Stimulated activated CD8-positive, alpha-beta memory T cell treated with anti-CD3 and anti-CD28 coated beads, Interleukin-7, amount 100 ng/mL, for 1 hour (primary cell): ENCODE measurements at places on chromosomes 4 and X.

- DNase-seq: no peak
These were observed 23.7 kb downstream of the ABCG2 start for GRCh38 chr4:88134536-88135355.

- no peak for DNase-seq
These were observed 29.3 kb downstream of the DYNLT3 start for GRCh38 chrX:37818031-37818430.

- no peak for DNase-seq
These were observed 220.1 kb downstream of the DLG3 start for GRCh38 chrX:70664726-70665125.

DNA sequence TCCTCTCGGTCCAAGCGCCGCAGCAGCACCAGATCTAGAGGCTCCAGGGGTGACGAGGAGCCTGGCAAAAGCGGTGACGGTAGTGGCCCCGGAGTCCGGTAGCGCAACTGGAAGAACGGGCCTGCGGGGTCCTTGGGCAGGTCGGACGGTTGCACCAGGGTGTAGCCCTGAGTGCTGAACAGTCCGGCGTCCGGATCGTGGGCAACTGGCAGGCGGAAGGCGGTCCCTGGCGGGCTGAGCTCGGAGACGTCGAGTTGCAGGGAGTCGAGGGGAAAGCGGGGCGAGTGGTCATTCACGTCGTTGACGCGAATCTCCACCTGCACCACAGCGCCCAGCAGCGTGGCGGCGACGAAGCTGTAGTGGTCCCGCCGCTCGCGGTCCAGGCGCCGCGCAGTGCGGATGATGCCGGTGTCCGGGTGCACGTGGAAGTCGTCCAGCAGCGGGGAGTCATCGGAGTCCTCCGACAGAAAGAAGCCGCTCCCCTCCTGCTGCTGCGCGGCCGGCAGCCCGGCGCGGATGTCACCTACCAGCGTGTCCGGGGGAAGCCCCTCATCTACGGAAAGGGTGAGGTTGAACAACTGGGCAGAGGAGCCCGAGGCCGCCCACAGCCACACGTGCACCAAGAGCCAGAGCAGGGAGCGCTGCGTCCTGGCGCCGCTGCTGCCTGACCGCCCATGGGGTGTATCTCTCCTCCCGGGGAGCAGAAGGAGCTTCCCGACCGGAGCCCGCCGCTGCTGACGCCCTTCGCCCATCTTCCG is 837 bp downstream of the DCHS2 start:
- no peak for DNase-seq

DNA sequence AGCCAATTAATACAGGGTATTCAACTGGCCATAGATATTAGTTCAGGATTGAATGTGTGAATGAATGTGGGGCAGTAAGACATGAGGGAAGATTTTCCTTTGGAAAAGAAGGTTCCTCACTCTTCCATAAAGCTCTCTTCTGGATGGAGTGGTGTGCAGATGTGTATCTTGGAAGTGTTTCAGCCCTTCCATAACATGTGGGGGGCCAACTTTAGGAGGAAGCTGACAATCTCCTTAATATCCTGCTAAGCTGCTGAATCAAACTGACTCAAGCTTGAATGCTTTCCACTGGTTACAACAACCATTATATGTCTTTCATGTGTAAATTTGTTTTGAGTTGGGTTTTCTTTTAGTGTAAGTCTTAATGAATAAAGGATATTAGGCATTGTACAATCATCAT is 40.3 kb downstream of the FANCB start:
- DNase-seq: no peak

DNA sequence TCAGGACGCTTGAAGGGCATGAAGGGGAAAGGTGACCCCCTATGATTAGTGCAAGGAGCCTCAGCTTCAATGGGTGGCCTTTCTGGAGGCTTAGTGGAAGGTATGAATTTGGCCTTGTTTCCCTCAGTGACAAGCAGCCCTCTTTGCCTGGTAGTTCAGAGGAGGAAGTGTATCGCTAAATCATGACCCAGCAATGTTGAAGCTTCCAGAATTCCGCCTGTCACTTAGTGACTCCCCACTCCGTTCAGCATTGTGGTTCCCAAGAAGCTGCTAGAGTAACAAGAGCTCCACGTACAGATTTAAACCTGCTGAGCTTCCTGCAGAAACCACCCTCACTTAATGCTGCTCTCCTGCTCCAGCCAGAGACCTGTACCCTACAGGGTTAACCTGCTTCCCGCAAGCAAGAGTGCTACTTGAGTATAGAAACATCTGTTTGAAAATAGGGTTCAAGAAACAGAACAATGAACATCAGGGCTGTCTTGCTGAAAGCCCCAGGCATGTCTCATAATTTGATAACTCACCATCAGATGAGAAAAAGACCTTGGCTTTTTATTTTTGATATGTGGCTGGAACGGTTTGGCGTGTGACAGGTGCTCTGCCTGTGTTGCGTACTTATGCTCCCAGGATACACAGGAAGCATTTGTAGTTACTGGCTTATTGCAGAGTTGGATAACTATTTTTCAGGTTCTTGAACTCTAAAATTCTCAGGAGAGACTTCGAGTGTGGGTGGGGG is 105.2 kb downstream of the UCHL1 start:
- DNase-seq: no peak

DNA sequence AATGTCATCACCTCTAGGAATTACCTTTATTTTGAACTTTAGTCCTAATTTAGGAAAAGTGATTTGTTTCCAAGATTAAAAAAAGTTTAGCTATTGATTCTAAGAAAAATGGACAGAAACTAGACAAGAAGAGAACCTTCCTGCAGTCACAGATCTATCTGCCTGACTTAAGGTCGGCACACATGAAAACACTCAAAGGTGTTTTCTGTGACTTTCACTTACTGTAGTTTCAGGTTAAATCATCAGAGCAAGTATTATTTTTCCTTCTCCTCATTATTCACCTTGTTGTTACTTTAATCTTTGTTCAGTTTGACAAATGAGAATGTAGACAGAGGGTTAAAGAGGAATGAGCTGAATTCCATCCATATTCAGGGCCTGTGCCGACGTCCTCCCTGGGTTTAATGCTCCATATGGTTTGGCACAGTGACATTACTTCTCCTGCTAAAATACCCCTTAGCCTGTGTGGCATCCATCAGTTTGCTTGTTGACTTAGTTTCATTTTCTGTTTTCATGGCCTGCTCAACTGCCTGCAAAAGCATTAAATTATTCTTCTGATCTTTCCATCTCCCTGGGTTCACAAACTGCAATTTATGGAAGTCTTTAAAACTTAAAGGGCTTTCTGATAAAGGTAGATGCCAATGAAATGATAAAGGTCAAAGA is 352.7 kb downstream of the NKX6-1 start:
- DNase-seq: no peak

DNA sequence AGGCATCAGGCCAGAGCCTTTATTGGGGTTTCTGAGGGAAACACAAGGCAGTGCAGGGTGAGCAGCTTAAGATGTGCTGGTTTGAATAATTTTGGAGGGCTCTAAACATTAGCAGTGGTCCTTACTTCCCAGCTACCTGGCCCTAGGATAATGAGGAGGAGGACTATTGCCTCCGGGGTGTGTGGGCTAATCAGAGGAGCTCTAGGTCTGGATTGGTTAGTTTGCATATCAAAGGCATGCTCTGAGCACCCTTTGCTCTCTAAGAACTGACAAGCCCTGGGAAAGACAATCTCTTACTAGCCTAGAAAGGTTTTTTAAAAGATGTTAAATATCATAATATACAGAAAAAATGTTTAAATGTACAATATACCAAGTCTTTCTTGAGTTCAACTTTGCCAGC is 58.4 kb downstream of the RXFP1 start:
- no peak for DNase-seq

GRCh38 chr4:174383783-174384182 is 100.1 kb downstream of the CEP44 start:
- DNase-seq: no peak

- DNase-seq: peak; percentile 13
These were observed 423 bp downstream of the RPL39 start for GRCh38 chrX:119790977-119791436.

DNA sequence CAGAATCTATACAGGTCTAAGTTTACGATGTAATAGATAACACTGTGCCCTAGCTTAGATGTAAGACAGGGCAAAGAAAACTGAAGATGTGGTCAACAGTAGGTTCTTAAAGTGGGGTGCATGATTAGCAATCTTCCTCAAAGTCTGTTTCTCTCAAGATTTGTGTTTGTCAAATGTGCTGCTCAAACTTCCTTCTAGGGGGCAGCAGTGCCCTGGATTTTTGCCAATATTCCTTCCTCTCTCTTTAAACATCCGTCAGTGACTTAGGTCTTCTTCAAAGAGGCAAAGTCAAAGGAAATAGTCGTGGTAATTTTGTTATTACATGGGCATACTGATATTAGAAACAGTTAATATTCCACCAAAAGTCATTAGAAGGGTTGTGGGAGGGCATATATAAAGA is 4.2 kb upstream of the PDHA2 start:
- DNase-seq: no peak

GRCh38 chrX:22338740-22339139 is 66.0 kb downstream of the CBLL2 start:
- no peak for DNase-seq

DNA sequence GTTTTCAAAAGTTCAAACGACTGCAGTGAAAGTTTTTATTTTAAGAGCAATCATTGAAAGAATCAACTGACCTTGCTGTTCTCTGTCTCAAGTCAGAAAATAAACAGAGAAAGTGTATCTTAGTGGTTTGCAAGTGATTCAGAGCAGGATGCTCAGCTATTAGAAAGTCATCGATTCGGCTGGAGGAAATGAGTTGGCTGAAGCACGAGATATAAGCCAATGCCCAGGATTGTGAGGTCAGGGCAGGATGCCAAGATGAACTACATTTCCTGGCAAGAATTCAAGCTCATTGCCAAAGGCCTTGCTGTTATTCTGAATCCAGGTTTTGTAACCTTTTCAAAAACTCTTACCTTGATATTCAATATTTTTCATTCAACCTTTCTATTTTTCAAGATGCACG is 541.4 kb upstream of the BOD1L1 start:
- DNase-seq: no peak

DNA sequence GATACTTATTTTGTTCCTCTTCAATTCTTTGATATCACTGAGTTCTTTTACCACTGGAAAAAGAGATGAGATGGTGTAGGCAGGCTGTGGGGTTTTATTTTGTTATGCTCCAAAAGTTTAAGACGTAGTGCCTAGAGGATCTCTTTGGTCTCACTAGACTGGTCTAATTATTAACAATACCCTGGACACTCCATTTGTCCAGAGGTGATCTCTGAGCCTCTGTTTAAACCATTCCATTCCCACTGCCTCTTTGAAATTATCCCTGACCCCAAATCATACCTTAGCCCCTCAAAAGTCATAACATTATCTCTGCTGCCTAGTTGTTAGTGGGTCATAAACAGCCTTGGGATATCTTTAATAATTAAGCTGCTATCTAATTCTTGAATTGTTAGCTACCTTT is 24.2 kb downstream of the SMPX start:
- no peak for DNase-seq

DNA sequence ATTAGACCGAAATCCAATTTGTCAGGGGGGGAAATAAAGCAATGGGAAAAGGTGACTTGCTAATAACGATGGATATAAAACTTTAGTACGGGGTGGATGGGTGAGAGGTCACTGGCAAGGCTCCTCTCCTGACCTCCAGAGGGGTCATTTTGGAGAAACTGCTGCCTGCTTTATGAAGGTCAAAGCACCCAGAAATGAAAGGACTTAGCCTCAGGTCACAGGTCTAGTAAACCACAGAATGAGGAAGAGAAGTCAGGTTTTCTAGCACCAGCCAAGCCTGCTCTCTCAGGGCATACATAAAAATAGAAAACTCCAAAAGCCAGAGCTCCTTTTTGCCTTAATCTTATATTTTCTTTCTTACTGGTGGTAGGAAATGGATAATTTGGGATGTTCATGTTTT is 134.2 kb downstream of the SHROOM3 start:
- no peak for DNase-seq

GRCh38 chr4:32290102-32290501 is 1569.9 kb downstream of the PCDH7 start:
- DNase-seq: no peak

- no peak for DNase-seq
These were observed 181.1 kb downstream of the EVC2 start for GRCh38 chr4:5527211-5527610.

DNA sequence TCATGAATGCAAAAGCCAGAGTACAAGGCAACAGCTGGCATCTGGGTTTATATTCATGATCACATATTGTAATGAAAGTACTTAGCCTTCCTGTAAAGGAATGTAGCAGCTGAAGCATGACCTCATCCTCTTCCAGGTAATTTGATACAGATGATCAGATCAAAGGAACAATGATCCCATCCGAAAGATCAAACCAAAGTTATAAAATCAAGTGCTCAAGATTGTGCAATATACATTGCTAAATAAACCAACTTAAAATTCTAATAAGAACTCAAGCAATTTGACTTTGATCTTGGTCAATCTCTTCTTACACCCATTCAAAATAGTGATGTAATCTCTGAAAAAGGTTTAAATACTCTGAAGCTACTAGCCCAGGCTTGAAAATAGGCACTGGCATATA is 113.1 kb upstream of the INPP4B start:
- DNase-seq: no peak

DNA sequence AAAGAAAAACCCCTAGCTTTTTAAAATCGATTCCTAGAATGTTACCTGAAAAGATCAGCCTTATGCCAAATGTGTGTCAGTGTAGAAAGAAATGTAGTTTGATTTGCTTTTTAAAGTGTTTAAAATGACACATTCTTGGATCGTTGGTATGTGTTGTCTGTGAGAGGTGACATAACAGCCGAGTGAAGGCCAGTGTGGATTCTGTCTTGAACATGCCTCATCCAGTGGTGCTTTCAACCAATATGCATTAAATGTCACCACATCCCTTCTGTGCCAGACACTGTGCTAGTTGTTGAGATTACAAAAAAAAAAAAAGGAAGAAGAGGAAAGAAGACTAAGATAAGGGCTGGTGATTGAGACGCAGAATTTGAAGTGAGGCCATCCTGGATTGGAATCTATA is 994.2 kb upstream of the TENM3 start:
- no peak for DNase-seq

DNA sequence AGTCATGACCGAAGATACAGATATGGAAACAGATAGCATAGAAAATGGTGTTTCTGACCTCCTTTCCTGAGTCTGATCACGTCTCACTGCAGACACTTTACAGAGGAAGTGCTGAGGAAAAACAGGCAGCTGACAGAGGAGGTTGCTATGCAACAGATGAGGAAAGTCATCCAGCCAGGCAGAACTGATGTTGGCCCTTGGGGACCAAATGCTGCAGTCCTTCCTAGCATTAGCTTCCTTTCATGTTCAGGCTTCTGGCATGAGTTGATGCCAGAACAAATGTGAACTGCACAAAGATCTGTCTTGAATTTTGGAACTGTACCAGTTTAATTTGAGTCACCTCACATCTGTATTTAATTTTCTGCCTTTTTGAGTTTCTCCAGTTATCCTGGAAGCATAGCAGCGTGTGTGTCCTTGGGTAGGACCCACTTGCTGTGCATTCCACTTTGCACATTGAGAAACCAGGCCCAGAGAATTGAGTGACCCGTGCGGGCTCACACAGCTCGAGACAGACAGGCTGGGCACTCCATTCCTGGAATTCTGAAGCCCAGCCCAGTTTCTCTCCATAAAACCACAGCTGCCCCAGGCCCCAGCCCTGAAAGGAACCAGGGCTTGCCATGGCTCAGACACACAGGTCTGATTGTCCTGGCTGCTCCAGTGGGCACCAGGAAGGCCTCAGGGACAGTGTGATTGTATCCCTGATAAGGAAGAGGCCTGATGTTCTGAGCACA is 1.4 kb upstream of the MAGED1 start:
- DNase-seq: no peak
